ENCODE measurements at places on chromosomes 2 and 18. TPM values are rescaled to one million over a fixed set of nuclear protein-coding genes. Genes with fewer than 3 reads are reported as not detected.

GRCh38 chr2:28463211-28463816, 32.5 kb upstream of the PLB1 start:
- DNase-seq, result no peak
- H3K27ac ChIP-seq, result no peak overlapping the region
- no peaks in the 10 kb centered on the region for H3K36me3 ChIP-seq
- no peaks in the 10 kb centered on the region for H3K4me1 ChIP-seq

DNA sequence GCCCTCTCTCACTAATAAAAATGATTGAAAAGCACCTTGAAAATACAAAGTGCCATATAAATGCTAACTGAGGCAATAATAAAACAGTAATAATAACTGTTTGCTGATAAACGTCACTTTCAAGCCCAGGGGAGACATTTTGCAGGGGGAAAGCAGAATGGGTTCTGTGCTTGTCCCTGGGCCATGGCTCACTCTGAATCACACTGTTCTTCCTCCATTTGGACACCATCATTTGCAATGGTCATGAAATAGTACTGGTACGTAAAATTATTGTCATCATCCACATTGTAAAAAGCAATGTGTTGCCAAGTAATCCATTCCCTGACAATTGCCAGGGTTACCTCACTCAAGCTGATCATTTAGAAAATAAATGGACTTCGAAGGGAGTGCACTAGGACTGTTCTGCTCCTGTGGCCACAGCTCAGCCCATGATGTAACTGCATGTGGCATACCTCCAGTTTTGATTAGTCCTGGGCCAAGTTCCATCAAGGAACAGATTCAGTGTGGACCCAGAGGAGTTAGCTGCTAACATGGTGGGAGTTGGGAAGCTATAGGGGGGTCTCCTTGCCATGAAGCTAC, 508.8 kb upstream of the CELF4 start:
- no peaks in the 10 kb centered on the region for H3K36me3 ChIP-seq
- peaks cover 1% of the 10 kb centered on the region for H3K27me3 ChIP-seq
- H3K27ac ChIP-seq, result no peak overlapping the region
- H3K4me3 ChIP-seq, result no peak overlapping the region
- H3K4me1 ChIP-seq, result no peaks in the 10 kb centered on the region
- no peak for DNase-seq

DNA sequence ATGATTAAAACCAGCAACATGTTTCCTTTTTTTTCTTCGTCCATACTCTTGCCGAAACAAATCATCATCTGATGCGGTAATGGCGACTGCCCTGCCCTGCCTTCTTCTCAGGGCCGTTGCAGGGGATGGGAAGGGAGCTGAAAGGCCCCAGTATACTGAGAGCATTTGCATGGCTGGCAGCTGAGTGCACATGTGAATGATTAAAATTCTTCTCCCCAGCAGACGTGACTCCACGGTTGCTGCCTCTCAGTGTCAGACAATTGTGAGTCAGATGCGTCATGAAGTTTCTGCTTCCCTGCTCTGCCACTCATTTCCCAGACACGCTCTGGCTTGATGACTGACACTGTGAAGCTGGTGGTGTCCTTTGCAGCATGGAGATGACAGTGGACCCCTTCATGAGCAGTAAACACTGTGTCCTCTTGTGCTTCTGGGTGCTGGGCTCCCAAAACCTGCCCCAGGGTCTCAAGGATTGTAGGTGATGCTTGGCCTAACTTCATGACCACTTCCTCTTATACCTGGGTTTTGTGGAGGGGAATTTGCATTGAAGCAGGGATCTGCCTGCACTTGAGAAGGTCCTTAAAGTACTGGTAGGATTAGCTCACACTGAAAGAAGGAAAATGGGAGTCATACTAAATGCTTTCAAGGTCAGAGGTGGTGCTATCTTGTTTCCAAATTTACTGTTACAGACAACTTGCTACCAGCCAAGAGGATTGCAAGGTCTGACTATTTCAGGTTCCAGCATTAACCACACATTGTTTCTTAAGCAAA, 222.5 kb upstream of the COPS8 start:
- no peaks in the 10 kb centered on the region for H3K36me3 ChIP-seq
- H3K4me1 ChIP-seq, result no peaks in the 10 kb centered on the region
- no peak overlapping the region for H3K4me3 ChIP-seq
- H3K27me3 ChIP-seq, result no peaks in the 10 kb centered on the region
- no peak overlapping the region for H3K27ac ChIP-seq
- no peak for DNase-seq

- H3K4me3 ChIP-seq, result no peak overlapping the region
- no peaks in the 10 kb centered on the region for H3K36me3 ChIP-seq
- H3K27me3 ChIP-seq, result no peaks in the 10 kb centered on the region
- H3K27ac ChIP-seq, result no peak overlapping the region
Measured at GRCh38 chr2:174856447-174856846, 92.2 kb upstream of the CHRNA1 start.

DNA sequence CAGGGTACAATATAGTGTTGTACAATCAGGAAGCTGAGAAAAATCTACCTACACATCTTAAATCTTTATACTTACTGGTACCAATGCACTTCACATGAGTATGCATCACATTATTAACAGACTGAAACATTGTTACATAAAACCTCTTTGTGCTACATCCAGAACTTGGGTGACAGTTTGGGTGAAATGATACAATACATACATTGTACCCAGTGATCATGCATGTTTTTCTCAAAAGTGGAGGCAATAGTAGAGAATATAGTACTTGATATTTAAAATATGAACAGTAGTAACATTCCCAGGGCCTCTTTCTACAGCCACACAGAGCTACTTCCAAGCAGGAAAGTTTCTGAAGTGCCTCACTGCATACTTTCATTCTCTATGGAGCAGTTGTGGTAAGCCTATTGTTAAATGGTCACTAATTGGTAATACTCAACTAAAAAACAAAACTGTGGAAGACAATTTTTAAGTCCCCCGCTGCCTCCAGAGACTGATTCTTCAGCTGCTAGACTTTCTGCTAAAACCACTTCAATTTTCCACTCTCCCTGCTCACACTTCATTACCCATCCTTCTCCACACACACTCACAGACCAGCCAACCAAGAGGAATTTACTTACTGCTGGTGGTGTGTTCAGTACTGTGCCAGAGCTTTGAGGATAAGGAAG, 22.9 kb upstream of the GRB14 start:
- H3K4me1 ChIP-seq, result no peaks in the 10 kb centered on the region
- no peaks in the 10 kb centered on the region for H3K27me3 ChIP-seq

DNA sequence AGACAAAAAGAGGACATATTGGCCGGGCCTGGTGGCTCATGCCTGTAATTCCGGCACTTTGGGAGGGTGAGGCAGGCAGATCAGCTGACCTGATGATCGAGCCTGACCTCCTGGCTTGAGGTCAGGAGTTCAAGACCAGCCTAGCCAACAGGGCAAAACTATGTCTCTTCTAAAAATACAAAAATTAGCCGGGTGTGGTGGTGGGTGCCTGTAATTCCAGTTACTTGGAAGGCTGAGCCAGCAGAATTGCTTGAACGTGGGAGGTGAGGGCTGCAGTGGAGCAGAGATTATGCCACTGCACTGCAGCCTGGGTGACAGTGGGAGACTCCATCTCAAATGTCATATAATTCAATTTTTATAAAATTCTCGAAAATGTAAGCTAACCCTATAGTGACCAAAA, 84.5 kb downstream of the SEMA4F start:
- no peaks in the 10 kb centered on the region for H3K27me3 ChIP-seq
- H3K36me3 ChIP-seq, result no peaks in the 10 kb centered on the region
- peaks cover 3% of the 10 kb centered on the region for H3K4me1 ChIP-seq
- H3K27ac ChIP-seq, result no peak overlapping the region
- no peak for DNase-seq

DNA sequence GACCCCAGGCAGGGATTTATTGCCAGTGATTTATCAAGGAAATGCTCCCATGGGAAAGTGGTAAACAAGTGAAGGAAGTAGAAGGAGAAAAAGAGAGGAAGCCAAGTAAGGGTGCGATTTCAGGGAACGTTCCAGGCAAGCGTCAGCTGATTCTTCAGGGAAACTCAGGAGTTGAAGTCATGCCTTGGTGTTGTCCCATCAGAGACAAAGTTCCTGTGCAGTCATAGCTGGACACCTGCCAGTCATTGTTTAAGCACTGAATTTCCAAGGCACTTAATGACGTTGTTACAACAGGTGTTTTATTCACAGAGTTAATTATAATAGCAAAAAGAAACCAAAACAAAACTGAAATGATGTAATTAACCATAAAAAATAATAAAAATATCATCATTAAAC, 381.8 kb upstream of the CRIM1 start:
- H3K27ac ChIP-seq, result no peak overlapping the region
- no peaks in the 10 kb centered on the region for H3K4me1 ChIP-seq
- peaks cover 2% of the 10 kb centered on the region for H3K27me3 ChIP-seq
- no peak overlapping the region for H3K4me3 ChIP-seq
- H3K36me3 ChIP-seq, result no peaks in the 10 kb centered on the region

GRCh38 chr18:40148960-40149359, 1806.1 kb upstream of the PIK3C3 start:
- no peak for DNase-seq
- H3K36me3 ChIP-seq, result no peaks in the 10 kb centered on the region
- H3K27ac ChIP-seq, result no peak overlapping the region
- no peak overlapping the region for H3K4me3 ChIP-seq
- no peaks in the 10 kb centered on the region for H3K27me3 ChIP-seq

- H3K36me3 ChIP-seq, result no peaks in the 10 kb centered on the region
- no peak overlapping the region for H3K4me3 ChIP-seq
- H3K27ac ChIP-seq, result no peak overlapping the region
- peaks cover 2% of the 10 kb centered on the region for H3K4me1 ChIP-seq
- no peaks in the 10 kb centered on the region for H3K27me3 ChIP-seq
- DNase-seq, result no peak
Measured at GRCh38 chr2:229118927-229119326, 152.2 kb downstream of the PID1 start.

DNA sequence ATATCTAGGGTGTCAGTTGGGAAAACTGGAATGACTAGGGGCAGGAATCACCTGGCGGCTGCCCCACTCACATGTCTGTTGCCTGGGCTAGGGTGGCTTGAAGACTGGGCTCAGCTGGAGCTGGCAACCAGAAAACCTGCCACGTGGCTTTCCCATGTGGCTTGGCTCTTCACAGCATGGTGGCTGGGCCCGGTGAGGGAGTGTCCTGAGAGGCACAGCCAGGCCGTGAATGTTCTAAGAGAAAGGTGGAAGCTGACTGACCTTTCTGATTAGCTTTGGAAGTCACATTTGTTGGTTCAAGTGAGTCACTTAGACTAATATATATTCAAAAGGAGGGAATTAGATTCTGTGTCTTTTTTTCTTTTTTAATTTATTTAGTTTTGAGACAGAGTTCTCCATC, 22.7 kb downstream of the SP5 start:
- no peak overlapping the region for H3K4me3 ChIP-seq
- H3K27me3 ChIP-seq, result peaks cover 1% of the 10 kb centered on the region
- no peaks in the 10 kb centered on the region for H3K4me1 ChIP-seq
- no peaks in the 10 kb centered on the region for H3K36me3 ChIP-seq
- no peak for DNase-seq

DNA sequence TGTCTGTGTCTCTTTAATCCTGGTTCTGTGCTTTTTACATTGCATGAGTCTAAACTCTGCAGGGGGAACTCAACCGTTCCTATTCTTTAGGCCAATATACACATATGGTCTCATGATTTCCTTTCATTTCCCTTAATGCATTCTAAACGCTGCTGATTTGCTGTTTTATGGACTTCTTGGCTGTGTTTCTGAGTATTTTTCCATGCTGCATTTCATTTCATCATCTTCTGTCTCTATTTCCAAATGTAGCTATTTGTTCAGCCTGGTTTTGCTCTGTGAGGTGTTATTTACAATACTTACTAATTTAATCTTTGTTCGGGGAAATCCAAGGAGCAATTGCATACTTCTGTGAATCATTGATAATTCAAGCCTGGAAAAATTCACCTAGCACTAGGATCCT, 897.2 kb downstream of the TSN start:
- H3K4me1 ChIP-seq, result no peaks in the 10 kb centered on the region
- H3K36me3 ChIP-seq, result no peaks in the 10 kb centered on the region
- no peaks in the 10 kb centered on the region for H3K27me3 ChIP-seq
- DNase-seq, result no peak
- H3K4me3 ChIP-seq, result no peak overlapping the region

GRCh38 chr2:219521066-219521880, 7.0 kb downstream of the ASIC4 start:
- no peaks in the 10 kb centered on the region for H3K4me1 ChIP-seq
- H3K27me3 ChIP-seq, result no peaks in the 10 kb centered on the region
- H3K36me3 ChIP-seq, result no peaks in the 10 kb centered on the region
- H3K27ac ChIP-seq, result no peak overlapping the region

GRCh38 chr2:112480530-112481049, 1.4 kb upstream of the TTL start:
- no peak for DNase-seq
- no peak overlapping the region for H3K4me3 ChIP-seq
- H3K27me3 ChIP-seq, result no peaks in the 10 kb centered on the region
- H3K36me3 ChIP-seq, result no peaks in the 10 kb centered on the region
- H3K4me1 ChIP-seq, result no peaks in the 10 kb centered on the region

GRCh38 chr2:223607476-223607875, 5.3 kb upstream of the SCG2 start:
- H3K27me3 ChIP-seq, result no peaks in the 10 kb centered on the region
- H3K4me3 ChIP-seq, result no peak overlapping the region
- DNase-seq, result no peak
- no peaks in the 10 kb centered on the region for H3K4me1 ChIP-seq
- H3K27ac ChIP-seq, result no peak overlapping the region

ALPI gene
- total RNA-seq, result not detected

FNDC4 gene
- 18.6 TPM for total RNA-seq

CAPG gene
- total RNA-seq, result 67.1 TPM

UPP2 gene
- not detected for total RNA-seq

Data from aorta (tissue), 5 donors.